Renal cortical epithelial cell (primary cell): ENCODE measurements at places on chromosomes 6 and 20. TPM values are rescaled to one million over a fixed set of nuclear protein-coding genes. Genes with fewer than 3 reads are reported as not detected.

MUCL3 gene
- 0.17 TPM in 1 of 2 replicates, not detected in the other for total RNA-seq

CLPSL1 gene
- total RNA-seq: not detected in 2 replicates

CAGE1 gene
- 0.17 TPM in 1 of 2 replicates, not detected in the other for total RNA-seq

PSORS1C2 gene
- not detected in 2 replicates for total RNA-seq

MPIG6B gene
- not detected in 2 replicates for total RNA-seq

BAG2 gene
- total RNA-seq: 9.2 and 14.6 TPM in 2 replicates
